Activated gamma-delta T cell (primary cell): ENCODE measurements at places on chromosomes 5 and 9.

- DNase-seq, result no peak
Measured at GRCh38 chr5:102903074-102903871, 148.2 kb downstream of the PAM start.

DNA sequence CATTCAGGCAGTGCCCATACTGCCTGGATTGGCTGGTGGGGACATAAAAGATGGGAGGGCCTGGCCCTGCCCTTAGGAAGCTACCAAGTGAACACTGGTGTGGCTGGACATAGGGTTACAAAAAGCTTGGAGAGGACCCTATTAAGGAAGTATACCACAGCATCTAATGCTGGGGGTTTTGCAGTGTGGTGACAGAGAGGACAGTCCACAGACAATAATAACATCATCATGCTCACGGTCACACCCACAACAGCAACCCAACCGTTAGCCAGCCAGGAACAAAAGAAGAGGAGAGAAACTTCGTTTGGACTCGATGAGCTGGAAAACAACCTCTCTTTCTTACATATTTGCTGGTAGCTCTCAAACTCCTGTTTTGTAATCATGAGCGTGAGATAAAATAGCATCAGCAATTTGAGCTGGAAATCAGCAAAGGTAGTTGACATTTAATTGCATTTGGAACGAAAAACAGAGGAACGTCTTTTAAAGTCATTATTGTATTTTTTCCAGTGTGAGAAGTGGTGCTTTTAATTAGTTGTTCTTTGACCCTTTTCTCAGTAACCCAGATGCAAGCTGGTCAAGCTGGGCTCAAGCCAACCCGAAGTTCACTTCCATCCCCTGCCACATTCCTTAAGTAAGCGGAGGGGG, 73.4 kb downstream of the NSG2 start:
- no peak for DNase-seq

DNA sequence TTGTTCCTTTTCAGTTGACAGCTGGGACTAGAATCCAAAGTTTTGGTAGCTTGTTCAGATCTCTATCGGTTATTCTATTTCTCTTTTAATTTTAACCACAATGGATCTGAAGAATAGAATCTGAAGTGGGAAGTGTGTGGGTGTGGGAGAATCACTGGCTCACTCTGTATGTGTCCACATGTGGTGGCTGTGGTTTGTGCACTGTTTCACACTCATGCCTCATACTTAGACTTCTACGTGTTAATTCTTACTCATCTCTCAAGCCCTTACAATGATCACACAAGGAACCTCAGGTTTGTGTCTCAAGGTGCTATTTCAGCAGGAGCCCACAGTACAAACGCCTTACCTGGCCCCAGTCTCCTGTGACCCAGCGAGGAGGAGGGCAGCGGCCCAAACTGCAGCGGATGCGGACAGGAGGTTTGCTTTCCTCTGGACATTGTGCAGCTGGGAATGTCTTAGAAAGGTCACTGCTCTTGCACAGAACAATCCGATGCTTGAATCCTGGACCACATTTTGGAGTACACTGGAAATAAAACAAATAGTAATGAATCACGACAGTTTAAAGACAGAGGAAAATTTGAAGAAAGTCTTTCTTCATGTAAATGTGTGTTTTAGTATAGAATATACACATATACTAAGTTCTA, 309.1 kb downstream of the ADAMTS6 start:
- no peak for DNase-seq

DNA sequence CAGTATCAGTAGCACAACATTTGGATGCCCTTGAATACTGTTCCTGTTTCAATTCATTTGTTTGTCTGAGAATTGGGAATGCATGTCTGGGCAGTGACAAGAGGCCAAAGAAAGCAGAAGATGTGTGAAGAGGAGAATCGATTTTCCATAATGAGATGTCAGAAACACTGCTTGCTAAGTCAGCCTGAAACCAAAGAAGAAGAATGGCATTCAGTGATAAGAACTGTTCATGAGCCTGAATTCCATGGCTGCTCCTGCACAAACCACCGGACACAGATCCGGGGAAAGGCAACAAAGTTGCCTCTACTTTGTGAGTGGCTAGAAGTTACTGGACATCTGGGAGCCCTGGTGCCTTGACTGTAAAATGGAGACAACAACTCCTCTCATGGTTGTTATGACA, 207.2 kb upstream of the RASEF start:
- DNase-seq, result no peak

DNA sequence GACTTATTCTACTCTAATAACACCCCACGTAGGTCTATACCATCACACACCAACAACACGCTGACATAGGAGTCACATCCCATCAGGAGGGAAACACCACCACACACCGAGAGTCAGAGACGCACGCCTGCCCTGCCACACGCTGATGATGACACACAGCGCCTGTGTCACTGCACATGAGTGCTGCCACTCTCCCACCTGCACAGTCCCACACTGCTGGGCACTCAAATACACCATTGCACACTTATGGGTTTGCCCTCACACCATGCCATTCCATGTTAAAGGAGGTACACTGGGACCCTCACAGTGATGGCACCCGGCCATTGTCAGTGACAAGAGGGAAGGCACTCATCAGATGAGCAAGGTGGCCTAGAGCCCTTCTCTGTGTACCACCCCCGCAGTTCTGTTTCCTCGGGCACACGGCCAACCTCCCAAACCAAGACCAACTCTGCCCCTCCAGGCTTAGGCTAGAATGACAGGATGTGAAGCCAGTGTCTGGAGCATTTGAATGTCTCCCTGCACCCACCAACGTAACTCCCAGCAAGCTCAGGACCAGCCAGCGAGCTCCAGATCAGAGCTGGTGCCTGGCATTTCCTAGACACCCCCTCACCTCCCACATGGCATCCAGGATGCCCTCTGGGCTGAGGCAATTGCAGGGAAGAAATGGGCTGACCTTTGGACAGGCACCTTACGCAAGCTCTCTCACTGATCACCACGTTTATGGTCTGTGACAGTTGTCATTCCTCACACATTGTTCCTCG, 3.6 kb upstream of the CPLX2 start:
- no peak for DNase-seq

- DNase-seq, result no peak
Measured at GRCh38 chr9:114223564-114224246, 68.4 kb downstream of the COL27A1 start.

GRCh38 chr9:97419309-97419867, 7.5 kb downstream of the TDRD7 start:
- no peak for DNase-seq

- DNase-seq, result no peak
Measured at GRCh38 chr9:110317911-110318310, 19.8 kb downstream of the TXNDC8 start.

DNA sequence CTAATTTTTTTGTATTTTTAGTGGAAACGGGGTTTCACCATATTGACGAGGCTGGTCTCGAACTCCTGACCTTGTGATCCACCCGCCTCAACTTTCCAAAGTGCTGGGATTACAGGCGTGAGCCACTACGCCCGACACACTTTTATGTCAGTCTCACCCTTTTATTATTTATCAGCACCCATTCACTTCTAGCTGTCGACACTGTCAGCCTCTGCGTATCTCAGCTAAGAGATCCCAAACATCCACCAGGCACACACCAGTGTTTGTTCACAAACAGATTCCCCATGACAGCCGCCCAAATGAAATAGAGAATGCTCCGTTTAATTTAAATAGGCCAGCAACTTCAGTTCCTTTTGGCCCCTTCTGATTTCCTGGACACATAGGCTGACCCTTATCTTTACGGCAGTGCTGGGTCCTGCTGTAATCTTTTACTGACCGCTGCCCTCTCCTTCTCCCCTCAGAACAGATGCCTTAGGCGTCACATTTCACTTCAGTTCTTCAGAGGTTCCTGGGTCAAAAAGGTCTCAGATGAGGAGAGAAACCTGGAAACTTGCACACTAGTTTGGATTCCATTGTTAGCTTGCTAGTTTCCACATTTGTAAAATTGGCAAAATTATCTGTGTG, 43.1 kb upstream of the CKMT2 start:
- no peak for DNase-seq
